Effector CD4-positive, alpha-beta T cell (primary cell): ENCODE measurements at places on chromosomes 6 and 20.

- no peak for DNase-seq
Measured at GRCh38 chr20:63626424-63627128, at the start of gene GMEB2. Gene GMEB2, minus strand, starts transcription at chr20:63627101. Its CDS starts 7,704 bp downstream, at chr20:63619397.

GRCh38 chr6:15249371-15250019 lies 3.6 kb downstream of the JARID2 start:
- no peak for DNase-seq

DNA sequence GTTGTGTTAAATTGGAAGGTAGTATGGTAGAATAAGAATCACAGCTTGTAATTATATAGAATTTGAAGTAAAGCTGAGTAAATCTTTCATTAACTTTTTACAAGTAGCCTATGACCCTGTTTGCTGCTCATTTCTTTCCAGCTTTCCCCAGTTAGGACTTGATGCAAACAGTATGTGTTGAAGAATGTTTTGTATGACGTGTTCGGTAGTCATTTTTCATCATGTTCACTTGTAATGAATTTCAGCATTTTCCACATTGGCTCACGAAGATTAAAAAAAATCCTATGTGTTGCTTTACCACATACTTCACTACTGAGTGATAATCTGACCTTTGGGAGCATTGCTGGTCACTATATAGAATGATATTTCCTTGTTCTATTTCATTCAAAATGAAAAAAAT lies 162.4 kb downstream of the CDKAL1 start:
- no peak for DNase-seq

DNA sequence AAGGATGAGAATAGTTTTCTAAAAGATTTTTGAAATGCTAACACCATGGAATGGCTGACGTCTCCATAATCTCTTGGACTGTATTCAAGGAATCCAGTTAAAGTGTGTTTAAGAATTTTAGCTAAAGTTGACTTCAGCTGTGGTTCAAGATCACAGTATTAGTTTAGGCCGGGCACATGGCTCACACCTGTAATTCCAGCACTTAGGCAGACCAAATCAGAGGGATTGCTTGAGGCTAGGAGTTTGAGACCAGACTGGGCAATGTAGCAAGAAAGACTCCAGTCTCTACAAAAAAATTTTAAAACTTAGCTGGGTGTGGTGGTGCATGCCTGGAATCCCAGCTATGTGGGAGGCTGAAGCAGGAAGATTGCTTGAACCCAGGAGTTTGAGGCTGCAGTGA lies 68.2 kb downstream of the RFPL4B start:
- no peak for DNase-seq

- DNase-seq: no peak
Measured at GRCh38 chr6:13139119-13139518, 189.2 kb downstream of the TBC1D7 start.

- no peak for DNase-seq
Measured at GRCh38 chr20:40251284-40251932, 437.6 kb downstream of the MAFB start.
